Mesangial cell (primary cell): ENCODE measurements at places on chromosomes 13 and 19. TPM values are rescaled to one million over a fixed set of nuclear protein-coding genes. Genes with fewer than 3 reads are reported as not detected.

Gene CYP4F3
- not detected in 2 replicates for total RNA-seq

Gene ARHGEF18
- 51.3 and 52.0 TPM in 2 replicates for total RNA-seq

Gene ZNF561
- total RNA-seq = 13.0 and 21.8 TPM in 2 replicates

Gene POU2F2
- total RNA-seq = 0.38 and 0.98 TPM in 2 replicates

Gene CD209
- not detected in 2 replicates for total RNA-seq

Gene NTF4
- 0.25 TPM in 1 of 2 replicates, not detected in the other for total RNA-seq

Gene CEACAM20
- total RNA-seq = not detected in 2 replicates

Gene FXYD1
- 0.89 TPM in 1 of 2 replicates, not detected in the other for total RNA-seq

Gene LRRC25
- total RNA-seq = 0.25 TPM in 1 of 2 replicates, not detected in the other

Gene ANKRD27
- 16.6 and 21.2 TPM in 2 replicates for total RNA-seq

Gene LYPD5
- total RNA-seq = 0.13 and 0.33 TPM in 2 replicates

Gene ZNF234
- 1.3 and 3.3 TPM in 2 replicates for total RNA-seq

Gene NUDT15
- total RNA-seq = 6.6 and 25.4 TPM in 2 replicates

Gene WDR87
- not detected in 2 replicates for total RNA-seq

Gene RFPL4A
- not detected in 2 replicates for total RNA-seq

Gene ALOX5AP
- total RNA-seq = 1.3 and 2.3 TPM in 2 replicates

Gene TNFRSF19
- 6.8 and 23.3 TPM in 2 replicates for total RNA-seq

Gene COL4A2
- total RNA-seq = 1,081 and 2,076 TPM in 2 replicates

Gene LGALS13
- total RNA-seq = not detected in 2 replicates

Gene RXFP2
- not detected in 2 replicates for total RNA-seq

Gene SBSN
- not detected in 2 replicates for total RNA-seq

Gene PLIN4
- total RNA-seq = 0.13 TPM in 1 of 2 replicates, not detected in the other

Gene MBD3L2
- total RNA-seq = not detected in 2 replicates
